A549 treated with RU486 at 1 μM for 4 hours (cell line): ENCODE measurements at places on chromosomes 4 and X. TPM values are rescaled to one million over a fixed set of nuclear protein-coding genes. Genes with fewer than 3 reads are reported as not detected.

The EGFL6 gene
- total RNA-seq: not detected in 5 replicates

The MAD2L1 gene
- total RNA-seq: 49.4 to 88.8 TPM (median 56.7 TPM) in 5 replicates

The UNC5C gene
- total RNA-seq: 0.02 TPM in 1 of 5 replicates, not detected in the others

The OPRPN gene
- not detected in 5 replicates for total RNA-seq
